ENCODE measurements at places on chromosomes 2 and 18.
A peak's percentile ranks its signal among the peaks of the same experiment; 100 is the strongest.

GRCh38 chr18:10285283-10285640 lies 169.2 kb upstream of the APCDD1 start:
- DNase-seq = no peak

DNA sequence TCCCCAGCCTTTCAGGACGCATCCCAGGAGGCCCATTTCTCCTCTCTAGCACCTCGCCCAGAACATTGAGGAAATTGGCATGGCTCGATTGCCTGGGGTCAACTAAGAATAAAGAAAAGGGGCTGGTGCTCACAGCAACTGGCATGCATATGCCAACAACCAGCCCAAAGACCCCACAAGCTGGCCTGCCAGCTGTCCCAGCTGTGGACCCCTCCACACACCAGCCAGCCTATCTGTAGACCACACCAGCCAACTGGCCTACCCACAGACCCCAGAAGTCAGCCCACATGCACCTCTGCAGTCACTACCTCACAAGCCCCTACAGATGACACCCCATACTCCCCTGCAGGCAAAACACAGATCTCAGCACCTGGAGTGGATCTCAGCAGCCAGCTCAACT lies 123.8 kb upstream of the ID2 start:
- no peak for DNase-seq

- no peak for DNase-seq
Observed at GRCh38 chr18:49814147-49814499, 790 bp upstream of the ACAA2 start.

DNA sequence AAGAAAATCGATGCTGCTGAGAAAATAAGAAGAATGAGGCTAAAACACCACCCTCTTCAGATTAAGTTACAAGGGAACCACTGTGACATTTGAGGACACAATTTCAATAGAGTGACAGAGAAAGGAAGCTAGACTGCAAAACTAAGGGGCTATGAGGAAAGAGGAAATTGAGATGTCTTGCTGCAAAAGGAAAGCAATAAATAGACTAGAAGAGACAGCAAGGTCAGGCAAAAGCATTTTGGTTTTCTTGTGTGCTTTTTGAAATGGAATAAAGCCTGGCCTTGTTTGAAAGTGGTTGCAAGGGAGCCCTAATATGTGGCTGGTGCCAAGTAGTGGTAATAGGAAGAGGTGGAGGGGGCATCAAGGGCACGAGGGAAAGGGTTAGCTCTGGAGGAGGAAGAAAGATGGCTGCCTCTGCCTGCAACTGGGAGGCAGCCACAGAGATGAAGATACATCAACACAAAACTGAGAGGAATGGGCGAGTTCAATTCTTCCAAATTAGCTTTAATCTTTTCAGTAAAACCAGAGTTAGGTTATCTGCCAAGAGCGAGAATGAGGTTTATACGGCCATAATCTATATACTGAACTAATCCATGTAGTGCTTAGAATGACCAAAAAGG lies 1.2 kb upstream of the MRO start:
- no peak for DNase-seq

- no peak for DNase-seq
Observed at GRCh38 chr18:36379435-36379984, 82.0 kb downstream of the FHOD3 start.

DNA sequence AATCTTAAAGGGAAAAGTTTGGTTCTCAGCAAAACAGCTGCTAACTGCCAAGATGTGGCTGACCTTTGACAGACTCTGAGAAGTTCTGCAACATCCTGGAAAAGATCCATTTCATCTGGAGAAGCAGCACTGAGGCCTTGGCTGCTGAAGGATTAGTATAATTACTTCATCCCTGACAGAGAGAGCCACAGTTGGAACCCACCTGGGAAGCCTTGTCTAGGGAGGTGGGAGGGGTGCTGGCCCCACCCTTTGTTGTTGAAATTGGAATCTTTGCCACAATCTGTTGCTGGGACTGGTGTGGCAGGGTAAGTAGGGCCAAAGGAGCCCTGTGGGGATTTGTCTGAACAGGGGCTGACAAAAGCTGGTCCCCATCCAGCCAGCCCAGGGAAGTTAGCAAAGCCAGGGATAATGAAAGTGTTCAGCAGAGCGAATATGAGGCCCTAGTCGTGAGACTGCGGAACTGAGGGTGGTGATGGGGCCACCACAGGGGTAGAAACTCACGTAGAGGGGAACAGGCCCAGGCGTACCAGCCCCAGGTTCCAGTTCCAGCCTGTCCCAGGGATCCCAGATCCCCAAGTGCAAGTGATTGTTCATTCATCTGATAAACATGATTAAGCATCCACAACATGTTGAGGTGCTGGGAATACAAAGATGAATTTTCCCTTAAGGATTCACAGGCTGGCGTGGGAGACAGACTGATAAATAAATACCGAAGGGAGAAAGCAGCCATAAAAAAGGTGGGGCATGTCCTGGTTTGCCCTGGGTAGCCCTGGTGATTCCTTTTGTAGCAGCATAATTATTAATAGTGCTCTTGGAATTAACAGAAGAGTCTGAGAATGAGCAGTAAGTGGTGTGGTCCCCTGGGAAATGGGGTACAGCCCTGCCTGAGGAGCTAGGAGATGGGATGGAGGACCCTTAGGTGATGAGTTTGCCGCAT lies 60.0 kb downstream of the MYO1B start:
- peak; percentile 69 for DNase-seq

- DNase-seq = peak; percentile 42
Observed at GRCh38 chr18:56711708-56712445, 60.7 kb downstream of the WDR7 start.

DNA sequence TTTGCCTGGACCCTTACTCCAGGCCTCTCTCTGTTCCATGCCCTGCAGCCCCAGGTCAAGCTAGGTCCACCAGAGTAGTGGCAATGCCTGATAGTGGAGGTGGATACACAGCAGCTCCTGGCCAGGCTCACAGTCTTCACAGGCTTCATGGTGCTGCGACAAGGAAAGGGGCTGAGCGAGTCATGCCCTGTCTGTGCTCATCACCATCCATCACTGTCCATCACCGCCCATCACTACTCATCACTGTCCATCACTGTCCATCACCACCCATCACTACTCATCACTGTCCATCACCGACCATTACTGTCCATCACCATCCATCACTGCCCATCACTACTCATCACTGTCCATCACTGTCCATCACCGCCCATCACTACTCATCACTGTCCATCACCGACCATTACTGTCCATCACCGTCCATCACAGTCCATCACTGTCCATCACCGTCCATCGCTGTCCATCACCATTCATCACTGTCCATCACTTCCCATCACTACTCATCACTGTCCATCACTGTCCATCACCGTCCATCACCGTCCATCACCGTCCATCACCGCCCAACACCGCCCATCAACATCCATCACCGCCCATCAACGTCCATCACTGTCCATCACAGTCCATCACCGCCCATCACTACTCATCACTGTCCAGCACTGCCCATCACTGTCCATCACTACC lies 57.1 kb upstream of the OTOS start:
- DNase-seq = no peak

- DNase-seq = no peak
Observed at GRCh38 chr18:58396144-58396543, 232.7 kb downstream of the ALPK2 start.

DNA sequence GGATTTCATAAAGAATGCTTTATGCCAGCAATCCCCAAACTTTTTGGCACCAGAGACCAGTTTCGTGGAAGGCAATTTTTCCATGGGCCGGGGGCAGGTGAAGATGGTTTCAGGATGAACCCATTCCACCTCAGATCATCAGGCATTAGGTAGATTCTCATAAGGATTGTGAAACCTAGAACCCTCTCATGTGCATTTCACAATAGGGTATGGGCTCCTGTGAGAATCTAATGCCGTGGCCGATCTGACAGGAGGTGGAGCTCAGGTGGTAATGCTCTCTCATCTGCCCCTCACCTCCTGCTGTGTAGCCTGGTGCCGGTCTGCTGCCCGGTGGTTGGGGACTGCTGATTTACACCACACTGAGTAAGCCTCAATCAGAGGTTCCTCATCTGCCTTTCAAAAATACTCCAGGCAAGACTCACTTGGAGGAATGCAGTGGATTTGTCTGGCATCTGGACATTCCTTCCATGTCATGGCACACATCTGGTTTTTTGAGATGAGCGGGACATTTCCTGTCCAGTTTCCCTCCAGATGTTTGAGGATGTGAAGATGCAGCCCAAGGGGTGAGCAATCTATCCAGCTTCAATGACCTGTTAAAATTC lies 185.8 kb downstream of the VAPA start:
- no peak for DNase-seq

DNA sequence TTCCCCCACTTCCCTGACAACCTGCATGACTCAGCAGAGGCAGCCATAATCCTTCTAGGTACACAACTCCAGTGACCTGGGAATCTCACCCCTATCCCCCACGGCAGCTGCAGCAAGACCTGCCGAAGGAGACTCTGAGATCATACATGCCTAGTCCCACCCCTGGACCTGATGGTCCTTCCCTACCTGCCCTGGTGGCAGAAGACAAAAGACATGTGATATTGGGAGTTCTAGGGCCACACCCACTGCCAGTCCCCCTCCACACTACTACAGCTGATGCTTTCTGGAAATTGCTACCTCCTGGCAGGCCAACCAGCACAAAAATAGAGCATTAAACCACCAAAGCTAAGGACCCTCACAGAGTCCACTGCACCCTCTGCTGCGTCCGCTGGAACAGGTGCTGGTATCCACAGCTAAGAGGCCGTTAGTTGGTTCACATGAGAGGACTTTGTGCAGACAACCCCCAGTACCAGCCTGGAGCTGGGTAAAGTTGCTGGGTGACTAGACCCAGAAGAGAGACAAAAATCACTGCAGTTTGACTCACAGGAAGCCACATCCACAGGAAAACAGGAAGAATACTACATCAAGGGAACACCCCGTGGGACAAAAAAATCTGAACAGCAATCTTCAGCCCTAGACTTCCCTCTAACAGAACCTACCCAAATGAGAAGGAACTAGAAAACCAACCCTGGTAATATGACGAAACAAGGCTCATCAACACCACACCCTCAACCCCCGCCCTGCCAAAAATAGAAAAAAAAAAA lies 12.5 kb downstream of the MARCO start:
- DNase-seq = no peak

DNA sequence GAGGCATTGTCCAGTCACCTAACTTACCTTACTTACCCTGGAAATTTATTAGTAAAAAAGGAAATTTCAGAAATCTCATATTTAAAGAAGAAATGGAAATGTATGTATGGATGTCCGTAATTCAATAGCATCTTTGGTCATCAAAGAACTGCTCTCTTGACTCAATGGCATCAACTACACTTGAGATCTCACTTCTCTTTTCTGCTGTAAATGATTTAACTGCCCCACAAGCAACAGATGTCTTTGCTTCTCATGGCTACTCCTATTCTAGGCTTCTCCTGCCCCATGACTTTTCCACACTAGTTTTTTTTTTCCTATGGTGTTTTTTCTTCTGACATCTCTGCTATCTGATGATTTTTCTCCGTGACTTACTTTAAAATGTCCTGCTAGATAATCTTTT lies 34.0 kb upstream of the ERMN start:
- no peak for DNase-seq

DNA sequence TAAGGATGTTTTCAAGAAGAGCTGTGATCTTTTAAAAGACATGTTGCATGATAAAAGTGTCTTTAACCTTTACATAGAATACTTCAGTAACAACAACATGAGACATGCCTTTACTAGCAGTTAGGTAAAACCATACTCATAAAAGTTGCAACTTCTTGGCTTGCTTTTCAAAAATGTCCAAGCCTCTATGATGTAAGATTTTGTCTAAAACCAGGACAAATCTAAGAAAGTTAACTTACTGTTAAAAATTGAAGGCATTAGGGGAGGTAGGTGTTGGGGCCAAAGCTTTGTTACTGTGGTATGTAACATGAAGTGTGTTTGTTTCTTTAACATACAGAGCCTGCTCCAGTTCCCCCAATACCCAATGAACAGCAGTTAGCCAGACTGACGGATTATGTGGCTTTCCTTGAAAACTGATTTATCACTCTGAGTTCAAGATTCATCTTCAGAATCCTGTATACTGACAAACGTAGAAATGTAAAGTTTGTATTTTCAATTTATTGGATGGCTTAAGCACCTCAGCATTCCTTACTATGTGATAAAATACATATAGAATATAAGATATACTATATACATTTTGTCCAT lies 11.7 kb downstream of the COPS8 start:
- DNase-seq = no peak

DNA sequence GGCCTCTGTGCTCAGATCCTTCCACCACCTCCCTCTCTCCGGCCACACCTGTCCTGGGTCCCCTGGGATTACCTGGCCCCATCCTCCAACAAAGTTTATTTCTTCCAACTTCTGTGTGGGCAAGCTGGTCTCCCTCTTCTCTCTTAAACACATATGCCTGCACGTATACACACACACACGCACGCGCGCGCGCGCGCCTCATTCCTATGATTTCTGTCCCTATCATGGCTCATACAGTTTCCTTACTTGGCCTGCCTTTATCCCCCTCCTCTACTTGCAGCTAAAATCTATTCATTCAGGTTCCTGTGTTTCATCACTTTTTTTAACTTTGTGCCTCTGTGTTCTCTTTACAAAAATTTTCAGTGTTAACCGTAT lies 96.4 kb downstream of the LOXHD1 start:
- no peak for DNase-seq

DNA sequence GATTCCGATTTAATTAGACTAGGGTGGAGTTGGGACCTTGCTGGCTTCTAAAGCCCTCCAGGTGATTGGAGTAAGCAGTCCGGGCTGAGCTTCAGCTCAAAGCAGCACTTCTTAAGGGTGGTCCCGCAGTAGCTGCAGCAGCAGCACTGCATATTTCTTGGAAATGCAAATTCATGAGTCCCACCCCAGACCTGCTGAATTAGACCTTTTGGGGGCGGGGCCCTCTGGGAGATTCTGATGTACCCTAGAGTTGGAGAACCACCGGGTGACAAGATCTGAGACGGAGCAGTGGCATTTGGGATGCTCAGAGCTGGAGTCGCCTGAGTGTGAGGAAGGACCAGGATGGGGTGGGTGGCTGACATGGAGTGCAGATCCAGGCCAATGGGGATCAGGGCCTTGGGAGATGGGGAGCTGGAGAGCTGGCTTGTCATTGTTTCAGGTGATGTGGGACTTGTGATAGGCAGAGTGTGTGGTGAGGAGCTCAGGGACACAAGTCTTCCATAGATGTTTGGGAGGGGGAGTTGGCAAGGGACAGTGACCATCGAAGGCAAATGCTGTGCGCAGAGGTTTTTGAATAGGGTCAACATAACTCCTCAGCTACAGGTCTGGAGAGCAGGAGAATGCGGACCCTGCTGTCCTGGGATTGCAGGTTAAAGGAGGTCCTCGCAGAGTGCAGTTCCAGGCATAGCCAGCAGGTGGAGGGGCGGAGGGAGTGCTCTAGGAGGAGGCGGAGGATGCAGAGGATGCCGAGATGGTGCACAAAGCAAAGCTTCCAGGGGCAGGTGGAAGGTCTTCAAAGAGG lies 130.9 kb upstream of the RAB12 start:
- DNase-seq = peak; percentile 16

- no peak for DNase-seq
Observed at GRCh38 chr2:206424134-206424533, 19.2 kb upstream of the ADAM23 start.

GRCh38 chr2:86788881-86789686 lies 1.6 kb downstream of the CD8A start:
- DNase-seq = no peak
